Cardiac muscle cell (in vitro differentiated cells and primary cell): ENCODE measurements at places on chromosomes 1 and 21. TPM values are rescaled to one million over a fixed set of nuclear protein-coding genes. Genes with fewer than 3 reads are reported as not detected.

NEGR1 gene
- total RNA-seq: 0.06 and 0.28 TPM in 2 replicates

REN gene
- total RNA-seq: 0.39 TPM in 1 of 2 replicates, not detected in the other

KRTAP12-2 gene
- total RNA-seq: not detected in 2 replicates

SPRR2B gene
- not detected in 2 replicates for total RNA-seq

INSRR gene
- total RNA-seq: 0.18 and 0.21 TPM in 2 replicates

FMO3 gene
- total RNA-seq: not detected in 2 replicates

GUCA2A gene
- not detected in 2 replicates for total RNA-seq

DNA sequence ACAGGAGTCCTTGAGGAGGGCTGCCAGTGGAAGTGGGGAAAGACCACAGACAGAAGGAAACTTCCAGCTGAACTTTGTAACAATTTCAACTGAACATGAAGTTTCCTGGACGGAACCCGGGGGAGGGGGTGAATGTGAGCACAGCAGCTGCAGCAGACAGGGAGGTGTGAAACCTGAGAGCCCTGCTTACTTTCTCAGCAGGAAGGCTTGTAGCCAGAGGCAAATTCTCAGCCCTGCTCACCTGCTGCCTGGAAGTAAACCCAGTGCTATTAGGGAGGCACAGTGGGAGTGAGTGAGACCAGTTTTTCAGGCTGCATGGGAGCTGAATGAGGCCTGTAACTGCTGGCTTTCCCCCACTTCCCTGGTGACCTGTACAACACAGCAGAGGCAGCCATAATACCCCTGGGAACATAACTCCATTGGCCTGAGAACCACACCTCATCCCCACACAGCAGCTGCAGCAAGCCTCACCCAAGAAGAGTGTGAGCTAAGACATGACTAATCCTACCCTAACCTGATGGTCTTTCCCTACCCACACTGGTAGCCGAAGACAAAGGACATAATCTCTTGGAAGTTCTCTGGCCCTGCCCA lies 9.6 kb upstream of the SPRR2F start:
- DNase-seq: peak; percentile 27

DNA sequence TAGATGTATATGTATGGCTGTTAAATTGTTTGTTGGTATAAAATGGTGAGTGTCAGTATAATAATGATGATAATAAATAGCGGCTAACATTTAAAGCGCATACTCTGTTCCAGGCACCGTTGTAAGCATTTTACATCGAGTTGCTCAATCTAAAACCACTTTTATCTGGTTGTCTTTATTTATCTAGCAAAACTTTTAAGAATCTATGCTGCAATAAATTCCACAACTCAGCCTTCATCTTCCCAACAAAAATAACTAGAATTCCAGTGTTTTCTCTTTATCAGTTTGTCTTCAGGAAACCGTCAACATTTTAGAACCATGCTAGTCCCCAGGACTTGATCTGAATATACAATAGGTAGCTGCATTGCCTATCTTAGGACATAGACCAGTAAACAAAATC lies 19.3 kb upstream of the SLC16A1 start:
- DNase-seq: no peak

DNA sequence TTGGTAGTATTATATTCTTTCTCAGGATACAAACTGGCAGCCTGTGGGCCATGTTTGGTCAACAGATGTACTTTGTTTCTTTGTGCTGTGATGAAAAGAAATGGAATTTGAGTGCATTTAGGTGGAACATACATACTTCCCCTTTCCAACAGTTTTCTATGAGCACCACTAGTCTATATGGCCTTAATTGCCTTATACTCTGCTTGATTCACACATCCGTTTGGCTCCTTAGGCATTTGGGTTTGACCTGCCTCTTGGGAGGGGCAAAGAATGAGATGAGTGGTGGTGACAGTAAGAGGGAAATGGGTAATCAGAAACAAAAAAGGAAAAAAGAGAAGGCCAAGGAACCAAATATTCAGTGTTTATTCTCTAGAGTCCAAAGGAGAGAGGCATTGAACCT lies 17.0 kb downstream of the CFAP126 start:
- DNase-seq: no peak

- no peak for DNase-seq
These were observed 29.5 kb downstream of the C21orf91 start for GRCh38 chr21:17789656-17790055.

DNA sequence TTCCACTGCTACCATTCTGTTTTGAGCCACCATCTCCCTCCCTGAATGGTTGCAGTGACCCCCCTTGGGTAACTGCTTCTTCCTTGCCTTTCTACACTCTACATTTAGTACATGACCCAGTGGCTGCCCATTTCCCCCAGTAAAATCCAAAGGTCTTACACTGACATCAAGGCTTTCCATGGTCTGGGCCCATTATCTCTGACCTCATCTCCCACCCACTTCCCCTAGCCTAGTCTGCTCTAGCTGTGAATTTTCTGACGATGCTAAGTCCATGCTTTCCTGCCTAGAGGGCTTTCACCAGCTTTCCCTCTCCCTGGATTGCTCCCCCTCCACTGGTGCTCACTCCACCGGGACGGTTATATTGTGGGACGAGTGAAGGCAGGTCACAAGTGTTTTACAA lies 219.2 kb downstream of the RYR2 start:
- no peak for DNase-seq
